ENCODE measurements at places on chromosomes 4 and X.

- DNase-seq = no peak
Measured at GRCh38 chrX:134622056-134622812, 36.0 kb downstream of the PLAC1 start.

DNA sequence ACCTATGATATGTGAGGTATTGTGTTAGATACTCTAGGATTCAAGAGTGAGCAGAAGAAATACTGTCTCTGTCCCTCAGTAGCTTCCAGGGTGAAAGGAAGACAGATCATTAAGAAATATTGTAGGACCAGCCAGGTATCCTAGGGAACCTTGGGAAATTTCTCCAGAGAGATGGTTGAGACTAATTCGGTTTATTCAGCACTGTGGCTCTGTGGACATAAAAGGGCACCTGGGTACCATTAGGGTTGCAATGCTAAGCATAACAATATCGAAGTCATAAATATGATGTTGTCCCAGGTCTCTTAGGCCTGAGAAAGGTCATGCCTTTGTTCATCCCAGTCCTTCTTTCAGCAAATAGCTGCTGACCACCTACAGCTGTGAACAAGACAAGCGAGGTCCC, 61.0 kb downstream of the FAM114A1 start:
- DNase-seq = no peak

DNA sequence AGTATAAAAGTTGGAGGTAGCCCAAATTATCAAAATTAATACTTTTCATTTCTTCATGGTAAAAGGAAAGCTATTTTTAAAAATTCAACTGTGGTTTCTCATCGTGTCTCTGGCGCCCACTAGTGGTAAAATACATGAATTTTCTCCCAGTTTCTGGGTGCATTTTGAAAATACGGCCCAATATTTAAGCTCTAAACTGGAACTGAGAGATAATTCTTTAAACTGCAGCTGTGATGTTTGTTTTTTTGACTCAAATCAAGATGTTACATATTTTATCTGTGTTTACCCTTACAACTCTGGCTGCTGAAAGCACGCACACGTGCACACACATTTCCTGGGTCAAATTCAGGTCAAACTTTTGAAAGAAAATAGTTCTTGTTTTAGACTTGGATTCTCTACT, 123.9 kb upstream of the ACSL4 start:
- DNase-seq = no peak

DNA sequence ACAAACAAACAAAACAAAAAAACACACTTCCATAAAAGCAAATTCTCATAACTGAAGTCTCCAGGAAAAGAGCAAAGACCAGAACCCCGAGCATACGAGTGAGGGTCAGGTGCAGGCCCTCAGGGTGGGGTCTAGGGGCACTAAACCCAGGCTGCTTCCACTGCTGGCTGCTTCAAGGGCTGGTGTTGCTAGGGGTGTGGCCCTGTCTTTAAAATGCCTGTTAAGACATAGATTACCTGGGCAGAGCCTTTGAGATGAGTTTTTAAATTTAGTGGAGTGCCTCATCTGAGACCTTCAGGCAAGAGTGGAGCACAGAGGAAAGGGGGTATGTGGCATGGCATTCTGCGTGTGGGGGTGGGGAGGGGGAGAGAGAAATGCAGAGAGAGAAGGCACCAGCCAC, 87.0 kb downstream of the FHDC1 start:
- no peak for DNase-seq

GRCh38 chr4:101253121-101253520, 94.2 kb downstream of the PPP3CA start:
- no peak for DNase-seq

GRCh38 chrX:28670074-28670473, 82.8 kb downstream of the IL1RAPL1 start:
- DNase-seq = no peak

- no peak for DNase-seq
Measured at GRCh38 chr4:174084981-174085380, 198.5 kb downstream of the FBXO8 start.

- DNase-seq = no peak
Measured at GRCh38 chr4:108820492-108821350, 57.9 kb upstream of the ETNPPL start.

DNA sequence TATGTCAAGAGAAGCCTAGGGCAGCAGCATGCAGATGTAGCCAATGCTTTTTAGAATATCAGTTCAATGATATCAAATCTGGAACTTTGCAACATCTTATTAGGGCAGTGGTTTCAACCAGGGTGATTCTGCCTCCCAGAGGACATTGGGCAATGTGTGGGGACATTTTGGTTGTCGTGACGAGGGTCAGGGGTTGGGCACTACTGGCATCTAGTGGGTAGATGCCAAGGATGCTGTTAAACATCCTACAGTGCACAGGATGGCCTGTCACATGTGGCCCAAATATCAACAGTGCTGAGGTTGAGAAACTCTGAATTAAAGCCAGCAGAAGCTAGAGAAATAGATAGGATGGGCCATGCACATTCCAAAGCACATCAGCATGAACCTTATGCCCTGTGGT, 152.3 kb downstream of the AMELX start:
- DNase-seq = no peak

GRCh38 chrX:107197319-107197718, 8.9 kb downstream of the NUP62CL start:
- DNase-seq = no peak

- no peak for DNase-seq
Measured at GRCh38 chr4:153528705-153529485, 62.7 kb downstream of the TMEM131L start.
